Stimulated activated CD4-positive, alpha-beta T cell treated with anti-CD3 and anti-CD28 coated beads, Interleukin-2, amount 100 ng/mL, for 24 hours (primary cell): ENCODE measurements at places on chromosomes 13 and 19.

DNA sequence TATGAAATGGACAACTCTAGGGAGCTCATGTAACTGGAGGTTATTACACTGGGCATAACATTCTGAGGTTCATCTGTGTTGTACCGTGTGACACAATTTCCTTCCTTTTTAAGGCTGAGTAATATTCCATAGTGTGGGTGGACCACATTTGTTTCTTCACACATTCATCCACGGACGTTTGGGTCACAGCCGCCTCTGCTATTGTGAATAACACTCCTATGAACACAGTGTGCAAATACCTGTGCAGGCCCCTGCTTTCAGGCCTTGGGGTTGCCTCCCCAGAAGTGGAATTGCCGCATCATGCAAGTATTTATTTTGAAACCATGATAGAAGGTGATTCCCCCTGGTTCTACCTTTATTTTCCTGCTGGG is 63.4 kb upstream of the MCF2L start:
- DNase-seq, result no peak

GRCh38 chr13:21074546-21074945 is 13.2 kb upstream of the LATS2 start:
- no peak for DNase-seq

DNA sequence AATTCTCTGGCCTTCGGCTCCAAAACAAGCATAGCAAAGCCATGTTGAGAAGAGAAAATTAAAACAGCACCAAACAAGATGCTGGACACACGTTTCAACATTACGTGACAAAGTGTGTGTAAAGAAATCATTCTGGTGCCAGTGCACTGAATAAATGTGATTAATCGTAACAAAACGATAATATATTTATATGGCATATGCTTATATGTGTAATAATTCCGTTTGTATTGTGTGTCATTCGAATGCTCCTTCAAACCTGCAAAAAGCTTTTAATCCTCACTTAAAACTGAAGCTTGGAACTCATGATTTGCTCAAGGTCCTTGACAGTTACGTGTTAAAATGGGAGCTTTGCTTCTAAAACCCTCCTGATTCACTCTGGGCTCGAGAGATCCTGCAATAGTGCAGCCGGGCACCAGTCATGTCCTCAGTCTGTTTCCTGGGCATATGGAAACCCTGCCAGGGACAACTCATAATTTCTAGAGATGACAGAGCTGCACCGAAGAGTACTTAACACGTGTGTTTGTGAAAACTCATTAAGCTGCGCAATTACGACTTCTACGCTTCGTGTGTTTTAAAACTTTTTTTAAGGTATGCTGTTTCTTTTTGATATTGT is 731 bp upstream of the AKAP8L start:
- no peak for DNase-seq

DNA sequence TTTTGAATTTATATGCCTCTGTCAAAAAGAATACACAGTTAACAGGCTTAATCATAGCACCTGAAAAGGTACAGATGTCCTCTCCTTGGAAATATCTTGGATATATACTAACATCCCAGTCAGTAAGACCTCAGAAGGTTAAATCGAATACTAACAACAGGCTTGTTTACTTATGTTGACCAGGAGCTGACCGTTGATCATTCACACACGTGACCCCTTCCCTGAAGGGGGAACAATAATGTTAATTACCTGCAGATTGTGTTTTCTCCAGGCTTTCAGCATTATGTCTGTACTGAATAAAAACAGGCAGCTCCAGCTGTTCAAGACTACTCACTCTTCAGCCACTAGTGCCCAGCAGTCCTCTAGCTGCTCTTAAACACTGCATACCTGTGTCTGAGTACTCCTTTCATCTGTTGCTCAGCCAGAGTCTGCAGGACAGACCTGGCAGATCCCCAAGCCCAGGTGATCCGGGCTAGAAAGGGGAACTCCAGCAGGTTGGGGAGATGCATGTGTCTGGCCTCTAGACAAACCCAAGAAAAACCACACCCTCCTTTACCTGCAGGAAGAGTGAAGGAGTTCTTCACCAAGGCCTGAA is 163.9 kb downstream of the RNF17 start:
- no peak for DNase-seq

GRCh38 chr19:33219261-33219815 is 6.3 kb downstream of the SLC7A10 start:
- no peak for DNase-seq

GRCh38 chr19:4284176-4284958 is 5.3 kb downstream of the SHD start:
- peak; percentile 23 for DNase-seq

GRCh38 chr13:33545492-33545891 is 259.9 kb upstream of the STARD13 start:
- DNase-seq, result no peak
